Stimulated activated CD4-positive, alpha-beta T cell treated with anti-CD3 and anti-CD28 coated beads, Interleukin-4, amount 100 ng/mL, for 48 hours (primary cell): ENCODE measurements at places on chromosomes 11 and 22.

GRCh38 chr11:72836111-72836510, 21.9 kb downstream of the ATG16L2 start:
- DNase-seq: no peak

- no peak for DNase-seq
These were observed 14.7 kb downstream of the GATD1 start for GRCh38 chr11:762421-763072.

GRCh38 chr22:26534874-26535602, 22.8 kb upstream of the TFIP11 start:
- DNase-seq: no peak

DNA sequence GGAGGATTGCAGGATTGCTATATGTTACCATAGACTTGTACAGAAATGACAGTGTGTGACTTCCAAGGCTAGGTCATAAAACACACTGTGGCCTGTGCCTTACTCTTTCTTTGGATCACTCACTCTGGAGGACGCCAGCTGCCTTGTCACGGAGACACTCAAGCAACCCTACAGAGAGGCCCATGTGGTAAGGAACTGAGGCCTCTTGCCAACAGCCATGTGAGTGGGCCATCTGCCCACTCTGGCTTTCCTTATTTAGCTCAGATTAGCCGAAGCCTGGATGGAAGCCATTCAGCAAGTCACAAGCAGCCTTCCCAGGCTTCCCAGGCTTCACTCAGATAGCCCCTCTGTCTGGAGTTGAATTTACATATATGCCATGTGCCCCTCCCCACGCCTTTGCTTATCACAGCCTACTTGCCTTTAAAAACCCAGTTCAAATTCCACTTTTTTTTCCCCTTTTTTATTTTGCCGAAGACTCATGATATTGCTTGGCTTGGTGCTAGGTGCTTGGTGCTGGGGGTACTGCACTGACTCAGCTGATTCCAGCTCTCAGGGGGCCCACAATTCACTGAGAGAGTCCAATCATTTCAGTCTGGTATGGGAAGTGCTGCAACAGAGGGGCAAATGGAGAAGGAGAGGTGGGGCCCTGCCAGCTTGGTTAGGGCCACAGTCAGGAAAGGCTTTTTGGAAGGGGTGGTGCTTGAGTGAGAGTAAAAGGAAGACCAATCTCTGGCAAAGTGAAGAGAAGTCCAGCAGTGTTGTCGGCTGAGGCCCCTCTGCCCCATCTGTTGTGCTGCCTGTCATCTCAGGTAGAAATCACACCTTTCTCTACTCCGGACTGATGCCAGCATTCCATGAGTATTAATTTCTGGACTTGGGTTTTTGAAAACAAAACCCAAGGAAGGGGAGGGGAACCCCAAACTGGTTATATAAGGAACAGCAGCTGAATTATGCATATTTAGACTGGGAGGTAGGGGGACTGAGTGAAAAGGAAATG, 14.5 kb upstream of the P4HA3 start:
- DNase-seq: no peak

DNA sequence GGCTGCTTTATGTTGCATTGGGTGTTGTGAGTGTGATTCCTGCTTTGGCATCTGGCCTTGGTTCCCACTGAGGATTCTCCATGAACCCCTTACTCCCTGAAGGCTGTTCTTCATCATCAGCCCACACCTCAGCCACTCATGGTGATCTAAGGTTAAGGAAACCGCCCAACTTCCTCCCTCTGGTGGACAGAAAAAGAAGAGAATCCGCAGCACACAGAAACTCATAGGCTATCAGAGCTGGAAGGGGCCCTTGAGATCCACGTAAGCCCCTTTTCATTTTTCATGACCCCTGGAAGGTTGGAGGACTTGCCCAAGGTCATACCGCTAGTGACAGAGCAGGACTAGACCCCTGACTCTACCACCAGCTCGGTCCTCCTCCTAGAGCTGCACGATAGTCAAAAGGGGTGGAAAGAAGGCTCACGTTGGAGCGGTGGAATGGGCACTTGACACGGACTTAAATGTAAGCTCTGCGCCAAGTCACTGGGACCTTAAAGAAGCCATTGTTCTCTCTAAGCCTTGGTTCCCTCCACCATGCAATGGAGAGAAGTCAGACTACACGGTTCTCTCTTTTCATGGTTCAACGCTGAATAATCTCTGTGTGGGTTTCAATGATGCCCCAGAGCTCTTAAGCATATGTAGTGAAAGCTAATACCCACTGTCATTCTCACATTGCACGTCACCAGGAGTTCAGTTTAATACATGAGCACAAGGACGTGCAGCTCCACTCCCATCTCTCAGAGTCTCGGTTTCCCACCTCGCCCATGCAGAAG, 83.6 kb upstream of the CRTAM start:
- DNase-seq: no peak

DNA sequence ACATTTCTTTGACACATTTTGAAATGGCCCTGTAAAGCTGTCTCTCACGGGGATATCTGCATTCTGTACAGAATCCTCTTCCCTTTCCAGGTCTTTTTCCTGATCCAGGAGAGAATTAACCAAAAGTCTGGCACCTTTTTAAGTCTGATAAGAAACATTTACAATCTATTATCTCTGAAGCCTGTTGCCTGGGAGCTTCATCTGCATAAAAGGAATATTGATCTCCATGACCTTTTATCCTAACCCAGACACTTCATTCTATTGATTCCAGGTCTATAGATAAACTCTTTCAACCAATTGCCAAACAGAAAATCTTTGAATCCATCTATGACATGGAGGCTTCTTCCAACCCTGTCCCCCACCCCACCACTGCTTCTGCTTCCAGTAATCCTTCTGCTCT, 33.7 kb upstream of the EI24 start:
- no peak for DNase-seq

- DNase-seq: no peak
These were observed 3.2 kb downstream of the P2RY6 start for GRCh38 chr11:73275381-73275750.

DNA sequence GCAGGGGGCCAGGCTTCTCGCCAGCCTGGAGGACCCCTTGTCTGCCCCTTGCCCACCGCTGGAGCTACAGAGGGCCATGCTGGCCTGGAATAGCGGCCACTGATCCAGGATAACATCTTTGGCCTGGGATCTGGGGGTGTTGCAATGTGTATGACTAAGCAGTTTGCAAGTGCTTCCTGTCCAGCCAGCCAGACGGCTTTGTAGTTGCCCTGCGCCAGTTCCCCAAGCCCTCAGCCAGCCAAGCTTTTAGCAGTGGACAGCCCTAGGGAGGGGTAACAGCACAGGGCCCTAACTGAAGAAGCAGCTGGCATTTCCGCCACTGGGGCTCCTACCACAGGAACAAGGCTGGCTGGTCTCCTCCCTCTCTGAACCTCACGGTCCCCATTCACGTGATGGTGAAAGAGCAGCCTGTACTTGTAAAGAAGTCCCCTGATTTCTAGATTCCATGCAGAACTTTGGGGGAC, 32.1 kb downstream of the UQCR10 start:
- no peak for DNase-seq

GRCh38 chr11:102361086-102362031, 14.3 kb downstream of the BIRC2 start:
- DNase-seq: no peak

DNA sequence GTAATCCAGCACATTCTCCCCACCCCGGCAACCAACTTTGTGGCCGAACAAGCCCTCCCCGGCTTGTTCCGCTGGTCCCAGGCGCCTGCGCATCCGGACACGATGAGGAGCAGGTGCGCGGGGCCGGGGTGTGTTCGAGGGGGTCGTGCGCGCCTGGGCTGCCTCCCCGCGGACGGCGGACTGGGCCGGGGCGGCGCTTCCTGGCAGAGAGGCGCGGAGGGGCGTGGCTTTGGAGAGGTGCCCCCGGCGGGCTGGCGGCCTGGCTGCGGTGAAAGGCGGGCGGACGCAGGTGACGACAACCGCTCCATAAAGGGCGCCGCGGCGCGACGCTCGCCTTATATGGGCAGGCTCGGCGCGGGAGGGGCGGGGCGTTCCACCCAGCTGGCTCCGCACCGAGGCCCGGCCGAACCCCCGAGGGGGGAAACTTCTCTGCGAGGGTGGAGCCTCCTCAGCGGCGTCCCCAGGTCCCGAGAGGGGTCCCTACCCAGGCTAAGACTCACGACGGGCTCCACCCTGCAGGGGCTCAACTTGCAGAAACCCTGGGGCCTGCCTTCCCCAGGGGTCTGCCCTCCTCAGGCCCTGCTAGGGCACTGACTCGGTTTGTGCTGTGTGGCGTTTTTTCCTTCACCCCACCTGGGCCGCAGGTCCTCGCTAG, 26.4 kb downstream of the TXN2 start:
- peak; percentile 94 for DNase-seq

- no peak for DNase-seq
These were observed 14.8 kb downstream of the SGSM3 start for GRCh38 chr22:40385036-40385782.

DNA sequence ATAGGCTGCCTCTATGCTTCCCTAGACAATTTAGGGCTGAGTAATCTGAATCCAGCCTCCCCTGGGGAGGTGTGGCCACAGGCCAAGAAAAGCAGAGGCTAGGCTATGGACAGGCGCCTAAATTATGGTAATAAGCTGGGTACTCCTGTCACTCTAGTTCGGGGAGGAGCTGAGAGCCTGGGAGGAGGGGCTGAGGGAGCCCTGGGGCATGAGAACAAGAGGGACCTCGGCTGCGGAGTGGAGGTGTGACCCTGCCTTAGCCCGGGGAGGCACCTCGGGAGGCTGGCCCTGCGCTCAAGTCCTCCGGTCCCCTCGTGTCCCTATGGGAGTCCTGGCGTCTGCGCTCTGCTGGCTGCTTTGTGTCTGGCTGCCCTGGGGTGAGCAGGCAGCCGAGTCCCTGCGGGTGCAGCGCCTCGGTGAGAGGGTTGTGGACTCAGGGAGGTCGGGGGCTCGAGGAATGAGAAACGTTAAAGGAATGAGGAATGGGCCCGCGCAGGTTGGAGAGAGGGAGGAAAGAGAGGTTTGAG, at the start of gene OTOG:
Gene OTOG (plus strand): TSS at position 209 of the 527 bp plus-strand sequence. CDS start 114 bp downstream, at position 323.
- DNase-seq: no peak

- no peak for DNase-seq
These were observed 31.5 kb downstream of the CDKN1C start for GRCh38 chr11:2853997-2854560.

GRCh38 chr11:61691380-61692156, 11.4 kb downstream of the DAGLA start:
- DNase-seq: no peak

- no peak for DNase-seq
These were observed 608 bp downstream of the TMPRSS13 start for GRCh38 chr11:117928446-117929141.

DNA sequence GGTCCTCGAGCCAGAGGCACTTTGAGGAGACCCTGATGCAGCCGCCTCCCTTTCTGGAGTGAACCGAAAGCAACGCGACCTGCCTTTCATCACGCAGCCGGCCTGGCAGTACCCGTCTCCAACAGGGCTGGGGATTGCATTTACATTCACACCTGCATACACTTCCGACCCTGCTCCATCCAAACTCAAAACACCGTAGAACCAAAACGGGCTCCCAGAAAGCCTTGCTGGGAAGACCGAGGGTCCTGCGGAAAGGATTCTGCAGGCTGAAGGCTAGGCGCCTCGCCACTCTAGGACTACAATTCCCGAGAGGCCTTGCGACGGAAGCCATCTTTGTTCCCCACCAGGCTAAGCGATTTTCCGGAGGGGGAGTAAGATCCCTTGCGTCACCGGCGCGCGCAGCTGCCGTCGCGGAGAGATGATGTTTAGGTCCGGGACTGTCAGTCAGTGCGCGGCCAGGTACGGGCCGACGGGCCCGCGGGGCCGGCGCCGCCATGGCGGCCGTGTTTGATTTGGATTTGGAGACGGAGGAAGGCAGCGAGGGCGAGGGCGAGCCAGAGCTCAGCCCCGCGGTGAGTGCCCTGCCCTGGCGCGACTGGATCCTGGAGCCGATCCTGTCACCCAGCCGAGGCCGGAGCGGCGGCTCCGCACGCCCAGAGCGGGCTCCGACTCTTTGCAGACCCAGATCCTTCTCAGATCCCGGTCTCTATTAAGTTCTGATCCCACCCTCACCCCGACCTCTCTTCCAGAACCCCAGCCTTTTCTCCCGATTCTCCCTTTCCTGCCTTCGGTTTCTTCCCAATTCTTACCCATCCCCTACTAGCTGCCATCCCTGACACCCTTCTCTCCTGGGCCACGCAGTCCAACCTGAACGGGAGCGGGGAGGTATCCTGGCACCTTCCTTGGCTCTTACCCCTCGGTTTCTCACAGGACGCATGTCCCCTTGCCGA, at the start of gene RPS6KB2:
Gene RPS6KB2 (plus strand): TSS at position 443 of the 950 bp plus-strand sequence. CDS start 52 bp downstream, at position 495.
- DNase-seq: peak; percentile 99

DNA sequence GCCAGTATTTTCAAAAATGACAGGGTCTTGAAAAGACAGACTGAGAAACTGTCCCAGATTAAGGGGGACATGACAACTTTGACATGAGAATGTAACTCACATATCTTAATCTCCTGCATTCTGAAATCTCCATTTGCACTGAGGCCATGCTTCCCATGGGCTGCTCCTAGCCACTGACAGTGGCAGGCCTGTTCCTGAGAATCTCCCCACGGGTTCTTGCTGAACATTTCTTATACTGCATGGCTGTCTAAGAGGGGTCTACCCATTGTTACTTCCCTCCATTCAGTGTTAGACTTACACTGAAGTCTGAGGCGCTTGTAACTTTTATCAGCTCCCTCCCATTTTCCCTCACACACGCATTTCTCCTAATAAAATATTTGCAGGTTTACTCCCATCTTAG, 1.5 kb downstream of the CEP295 start:
- DNase-seq: no peak

DNA sequence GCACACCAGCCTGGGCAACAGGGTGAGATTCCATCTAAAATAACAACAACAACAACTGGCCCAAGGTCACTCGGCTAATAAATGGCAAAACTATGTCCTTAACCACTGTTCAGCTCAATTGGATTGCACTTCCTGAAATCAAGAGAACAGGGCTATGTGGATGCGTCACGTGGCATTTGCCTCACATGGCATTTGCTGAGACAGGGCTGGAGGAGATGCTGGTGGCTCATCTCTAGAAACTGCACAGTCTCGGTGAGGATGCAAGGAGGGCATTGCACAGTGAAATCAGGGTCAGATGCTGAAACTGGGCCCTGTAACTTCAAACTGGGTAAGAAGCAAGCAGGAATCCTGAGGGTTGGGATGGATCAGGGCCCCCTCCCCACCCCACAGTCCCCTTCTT, 171.9 kb downstream of the BUD13 start:
- DNase-seq: no peak

GRCh38 chr11:2770096-2770751, 70.4 kb upstream of the KCNQ1OT1 start:
- DNase-seq: no peak

GRCh38 chr11:125108469-125108868, 3.0 kb downstream of the TMEM218 start:
- DNase-seq: no peak

GRCh38 chr22:25844601-25845000, 102.6 kb downstream of the MYO18B start:
- no peak for DNase-seq

GRCh38 chr11:8790968-8791367, 108.4 kb downstream of the RPL27A start:
- DNase-seq: no peak

GRCh38 chr22:23743303-23743705, 7.6 kb downstream of the ZNF70 start:
- no peak for DNase-seq

DNA sequence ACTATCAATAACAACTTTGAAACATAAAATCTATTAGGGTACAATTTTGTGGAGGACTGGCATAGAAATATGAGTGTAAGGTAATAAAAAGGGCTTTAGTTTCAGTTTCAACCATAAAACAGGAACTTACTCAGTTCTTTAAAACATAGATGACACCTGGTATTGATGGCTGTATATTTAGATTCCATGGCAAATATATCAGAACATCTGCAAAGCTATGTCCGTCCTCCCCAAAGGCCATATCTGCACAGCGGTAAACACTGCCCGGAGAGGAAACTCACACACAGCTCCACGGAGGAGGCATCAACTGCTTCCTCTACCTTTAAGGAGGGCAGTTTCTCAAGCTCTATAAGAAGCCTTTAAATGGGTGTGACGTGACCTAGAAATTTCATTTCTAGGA, 993.3 kb downstream of the BRD1 start:
- DNase-seq: no peak
